Stimulated activated CD4-positive, alpha-beta T cell treated with anti-CD3 and anti-CD28 coated beads, Interleukin-2, amount 100 ng/mL, for 48 hours (primary cell): ENCODE measurements at places on chromosomes 2 and 18.

GRCh38 chr2:19102696-19103423 is 255.6 kb downstream of the OSR1 start:
- no peak for DNase-seq

GRCh38 chr2:226413498-226414130 is 386.0 kb downstream of the IRS1 start:
- no peak for DNase-seq

DNA sequence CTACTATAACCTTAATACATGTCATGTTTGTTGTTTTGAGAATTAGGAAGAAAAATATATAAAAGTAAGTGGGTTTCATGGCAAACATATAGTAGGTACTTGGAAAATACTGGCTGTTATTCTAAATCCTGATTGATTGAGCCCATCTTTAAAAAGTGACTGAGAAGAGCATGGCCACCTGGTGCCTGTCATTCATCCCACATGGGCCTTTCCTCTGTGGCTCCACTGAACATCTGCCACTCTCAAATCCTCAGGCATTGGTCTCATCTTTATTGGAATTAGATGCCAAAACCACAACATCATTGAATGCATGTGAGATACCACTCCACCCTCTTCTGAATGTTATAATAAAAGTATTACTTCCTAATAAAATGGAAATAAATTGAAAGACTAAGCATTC is 101.6 kb upstream of the TTN start:
- no peak for DNase-seq

- DNase-seq: no peak
These were observed 28.3 kb upstream of the ASAP2 start for GRCh38 chr2:9178110-9178903.

GRCh38 chr2:9025746-9026145 is 22.3 kb upstream of the MBOAT2 start:
- DNase-seq: no peak

DNA sequence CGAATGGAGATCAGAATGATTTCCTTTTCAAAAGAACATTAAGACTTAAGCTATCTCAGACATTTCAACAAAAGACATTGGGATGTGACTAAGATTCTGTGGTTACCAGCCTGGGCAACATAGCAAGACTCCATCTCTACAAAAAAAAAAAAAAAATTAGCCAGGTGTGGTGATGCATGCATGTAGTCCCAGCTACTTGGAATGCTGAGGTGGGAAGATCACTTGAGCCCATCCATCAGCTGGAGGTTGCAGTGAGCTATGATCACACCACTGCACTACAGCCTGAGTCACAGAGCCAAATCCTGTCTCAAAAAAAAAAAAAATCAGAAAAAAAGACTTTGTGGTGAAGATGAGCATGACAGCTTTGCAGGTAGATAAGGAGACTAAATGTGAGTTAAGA is 12.8 kb downstream of the RNF103 start:
- DNase-seq: no peak

DNA sequence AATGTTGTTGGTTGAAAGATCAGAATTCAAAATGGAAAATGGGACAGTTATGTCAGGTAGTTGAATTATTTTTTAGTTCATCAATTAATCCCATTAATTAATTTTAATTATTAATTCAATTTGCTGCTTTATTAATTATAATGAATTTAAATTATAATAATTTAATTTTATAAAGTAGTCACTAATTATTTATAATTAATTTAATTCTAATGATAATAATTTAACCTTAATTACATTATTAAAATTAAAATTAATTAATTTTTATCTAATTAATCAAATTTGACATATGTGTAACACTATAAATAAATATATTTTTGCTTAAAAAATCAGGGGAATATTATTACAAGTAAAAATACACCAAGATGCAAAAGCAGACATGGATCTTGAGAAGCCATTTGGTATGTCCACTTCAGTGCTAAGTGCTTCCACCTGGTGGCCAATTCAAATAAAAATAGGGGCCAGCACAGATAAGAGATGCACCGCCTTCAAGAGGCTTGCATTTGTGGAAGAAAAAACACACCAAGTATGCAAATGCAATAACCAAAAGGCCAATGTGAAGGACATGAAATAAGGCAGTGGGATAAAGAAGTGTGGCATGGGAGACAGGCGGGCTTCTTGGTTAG is 73.2 kb downstream of the MBP start:
- DNase-seq: no peak
